ENCODE measurements at places on chromosomes 16 and 17. TPM values are rescaled to one million over a fixed set of nuclear protein-coding genes. Genes with fewer than 3 reads are reported as not detected.

- H3K4me3 ChIP-seq, result peak overlapping the region; percentile 90
- peak; percentile 92 for DNase-seq
- H3K36me3 ChIP-seq, result no peaks in the 10 kb centered on the region
- peak overlapping the region; percentile 99 for H3K27ac ChIP-seq
- H3K27me3 ChIP-seq, result no peaks in the 10 kb centered on the region
These were observed 468 bp downstream of the IL4R start for GRCh38 chr16:27314161-27314723.

- no peaks in the 10 kb centered on the region for H3K36me3 ChIP-seq
- H3K27me3 ChIP-seq, result no peaks in the 10 kb centered on the region
These were observed 72.7 kb downstream of the SOX9 start for GRCh38 chr17:72193391-72194106.

- no peaks in the 10 kb centered on the region for H3K4me1 ChIP-seq
- no peaks in the 10 kb centered on the region for H3K27me3 ChIP-seq
- H3K36me3 ChIP-seq, result no peaks in the 10 kb centered on the region
- peak overlapping the region; percentile 82 for H3K27ac ChIP-seq
- H3K4me3 ChIP-seq, result no peak overlapping the region
These were observed 13.2 kb downstream of the C17orf50 start for GRCh38 chr17:35773679-35774425.

- no peaks in the 10 kb centered on the region for H3K4me1 ChIP-seq
- no peaks in the 10 kb centered on the region for H3K27me3 ChIP-seq
- DNase-seq, result no peak
These were observed 254.8 kb downstream of the SEC14L1 start for GRCh38 chr17:77395501-77396048.

DNA sequence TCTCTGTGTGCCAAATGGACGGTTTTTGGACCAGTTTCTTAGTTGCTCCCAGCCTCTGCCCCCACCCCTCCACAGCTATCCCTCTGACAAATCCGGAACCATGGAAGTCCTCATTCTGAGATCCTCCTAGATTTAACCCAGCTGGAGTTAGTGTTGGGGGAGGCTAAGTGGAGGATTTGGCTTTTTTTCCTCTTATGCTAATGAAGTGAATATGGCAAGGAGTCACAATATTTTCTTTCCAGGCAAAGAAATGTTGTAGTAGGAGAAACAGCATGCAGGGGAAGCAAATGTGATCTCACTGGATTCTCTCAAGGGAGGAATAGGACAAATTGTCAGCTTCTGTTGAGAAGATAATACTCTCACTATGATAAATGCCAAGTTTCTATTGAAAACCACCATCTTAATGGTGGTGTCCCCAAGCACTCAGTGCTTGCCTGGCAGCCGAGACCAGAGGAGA lies 159.5 kb downstream of the MSI2 start:
- no peaks in the 10 kb centered on the region for H3K36me3 ChIP-seq
- no peak overlapping the region for H3K4me3 ChIP-seq
- no peaks in the 10 kb centered on the region for H3K4me1 ChIP-seq
- H3K27me3 ChIP-seq, result no peaks in the 10 kb centered on the region

- DNase-seq, result no peak
- H3K27ac ChIP-seq, result no peak overlapping the region
These were observed 116.2 kb downstream of the AATF start for GRCh38 chr17:37064956-37065355.

DNA sequence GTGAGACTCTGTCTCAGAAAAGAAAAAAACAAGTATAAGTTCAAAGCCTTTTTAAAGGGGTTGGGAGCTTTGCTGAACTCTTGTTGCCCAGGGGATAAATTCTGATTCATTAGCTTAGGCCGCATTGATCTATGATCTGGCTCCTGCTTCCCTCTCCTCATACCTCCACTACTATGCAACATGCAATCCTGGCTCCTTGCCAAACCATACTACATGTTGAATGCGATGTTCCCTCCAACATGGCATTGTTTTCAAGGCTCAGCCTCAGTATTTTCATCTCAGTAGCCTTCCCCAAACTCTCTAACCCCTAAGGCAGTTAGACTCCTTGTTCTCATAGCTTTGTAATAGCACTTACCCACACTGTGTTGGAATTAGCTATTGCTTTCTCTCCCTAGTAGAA lies 6.2 kb downstream of the REXO5 start:
- no peaks in the 10 kb centered on the region for H3K36me3 ChIP-seq
- no peak overlapping the region for H3K27ac ChIP-seq
- DNase-seq, result no peak
- no peaks in the 10 kb centered on the region for H3K27me3 ChIP-seq
- no peak overlapping the region for H3K4me3 ChIP-seq
- H3K4me1 ChIP-seq, result no peaks in the 10 kb centered on the region

The GJC1 gene
- total RNA-seq, result 92.3 TPM

The PRKCA gene
- 58.4 TPM for total RNA-seq

The ENPP7 gene
- total RNA-seq, result not detected

The PRR35 gene
- not detected for total RNA-seq

Data from sigmoid colon (tissue), 7 donors.